Activated CD4-positive, alpha-beta T cell treated with anti-CD3 and anti-CD28 coated beads, Interleukin-2, amount 50 U/mL, for 16 hours (primary cell): ENCODE measurements at places on chromosomes 1 and 21.

- no peak for DNase-seq
These were observed 458.4 kb upstream of the LRRC7 start for GRCh38 chr1:69109277-69109676.

DNA sequence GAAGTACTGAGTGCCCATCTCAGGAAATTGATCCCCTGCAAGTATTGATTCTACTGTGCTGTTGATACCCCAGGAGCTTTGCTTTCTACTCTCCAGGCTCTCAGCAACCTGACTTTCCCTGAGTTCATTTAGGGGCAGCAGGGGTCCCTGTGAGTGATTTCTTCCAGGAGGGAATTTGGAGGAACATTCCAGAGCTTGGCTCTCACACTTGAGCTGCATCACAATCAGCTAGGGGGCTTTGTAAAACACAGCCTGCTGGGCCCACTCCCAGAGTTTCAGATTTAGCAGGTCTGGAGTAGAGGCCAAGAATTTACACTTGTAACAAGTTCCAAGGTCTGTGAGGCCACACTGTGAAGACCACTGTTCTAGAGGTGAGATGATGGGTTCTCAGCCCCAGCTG, 16.1 kb upstream of the ACTL8 start:
- DNase-seq: no peak

DNA sequence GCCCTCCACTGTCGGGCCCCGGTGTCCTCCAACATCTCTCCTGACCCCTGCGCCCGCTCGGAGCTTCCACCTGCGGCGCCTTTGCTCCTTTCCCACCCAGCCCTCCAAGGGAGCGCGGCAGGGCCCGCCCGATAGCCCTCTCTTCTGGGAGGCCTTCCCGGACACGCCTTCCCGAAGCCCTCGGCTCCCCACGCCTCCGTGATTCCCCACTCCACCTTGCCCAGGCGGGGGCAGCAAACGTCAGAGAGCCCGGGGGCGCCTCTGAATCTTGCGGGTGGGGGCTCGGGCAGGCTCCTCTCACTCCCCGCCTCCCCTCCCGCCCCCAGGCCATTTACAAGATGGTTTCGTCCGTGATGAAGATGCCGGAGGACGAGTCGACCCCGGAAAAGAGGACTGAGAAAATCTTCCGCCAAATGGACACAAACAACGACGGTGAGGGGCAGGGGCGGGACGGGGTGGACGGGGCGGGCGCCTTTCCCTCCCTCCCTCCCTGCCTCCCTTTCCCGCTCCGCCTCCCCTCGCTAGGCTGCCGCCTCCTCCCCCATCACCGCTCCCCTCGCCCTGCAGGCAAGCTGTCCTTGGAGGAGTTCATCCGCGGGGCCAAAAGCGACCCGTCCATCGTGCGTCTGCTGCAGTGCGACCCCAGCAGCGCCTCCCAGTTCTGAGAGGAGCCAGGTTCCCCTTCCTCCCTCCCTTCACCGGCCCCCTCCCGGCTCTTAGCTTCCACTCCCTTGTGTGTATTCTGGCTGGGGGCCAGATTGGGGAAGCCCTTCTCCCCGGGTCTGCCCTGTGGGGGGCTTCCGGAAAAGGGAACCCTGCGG, 7.1 kb downstream of the HPCA start:
- peak; percentile 10 for DNase-seq

DNA sequence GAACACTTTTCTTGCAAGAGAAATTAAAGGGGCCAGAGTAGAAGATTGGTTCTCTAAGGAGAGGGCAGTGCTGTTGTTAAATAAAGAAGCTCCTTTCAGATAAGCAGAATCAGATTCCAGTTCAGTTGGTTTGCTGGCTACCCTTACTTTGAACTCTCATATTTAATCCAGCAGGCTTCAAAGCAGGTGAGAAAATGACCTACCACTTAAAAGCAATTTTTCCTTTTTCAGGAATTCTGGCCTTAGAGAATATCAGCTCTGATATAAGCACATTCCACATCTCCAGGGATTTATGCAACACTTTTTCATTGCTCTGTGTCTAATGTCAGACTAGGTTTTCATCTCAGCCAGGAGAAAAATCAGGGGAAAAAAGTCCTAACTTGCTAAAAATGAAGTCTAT, 28.7 kb downstream of the WNT2B start:
- DNase-seq: no peak

GRCh38 chr1:178690496-178690895, 34.5 kb upstream of the RALGPS2 start:
- no peak for DNase-seq

- DNase-seq: no peak
These were observed 147.5 kb downstream of the TSEN15 start for GRCh38 chr1:184199036-184199435.

GRCh38 chr21:42160111-42160721, 58.7 kb upstream of the ABCG1 start:
- DNase-seq: no peak

- no peak for DNase-seq
These were observed 7.4 kb downstream of the SOX13 start for GRCh38 chr1:204080163-204080903.

- peak; percentile 39 for DNase-seq
These were observed 9.7 kb upstream of the SHCBP1L start for GRCh38 chr1:182962554-182963115.

- DNase-seq: no peak
These were observed 106.4 kb downstream of the TGFBR3 start for GRCh38 chr1:91779548-91780021.

DNA sequence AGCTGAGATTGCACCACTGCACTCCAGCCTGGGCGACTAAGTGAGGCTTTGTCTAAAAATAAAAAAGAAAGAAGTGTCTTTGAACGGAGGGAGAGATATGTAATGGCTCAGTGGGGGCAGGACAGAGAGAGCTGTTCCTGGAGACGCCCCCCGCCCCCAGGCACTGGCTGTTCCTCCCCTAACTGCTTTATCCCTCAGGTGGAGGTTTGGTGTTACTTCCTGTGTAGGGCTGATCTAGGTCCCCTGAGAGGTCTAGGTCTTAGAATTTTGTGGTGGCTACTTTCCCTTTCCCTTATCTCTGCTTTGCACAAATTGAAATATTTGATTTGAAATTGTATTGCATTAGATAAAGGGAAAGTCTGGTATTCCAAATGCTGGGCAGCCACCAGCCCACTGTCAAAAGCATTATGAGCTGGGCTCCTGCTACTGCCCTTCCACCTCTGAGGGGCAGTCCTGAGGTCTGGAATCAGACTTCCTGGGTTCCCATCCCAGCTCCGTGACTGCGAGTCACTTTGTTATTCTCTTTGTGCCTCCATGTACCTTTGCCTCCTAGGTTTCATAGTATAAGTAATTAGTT, 134.8 kb upstream of the KIF26B start:
- DNase-seq: no peak

DNA sequence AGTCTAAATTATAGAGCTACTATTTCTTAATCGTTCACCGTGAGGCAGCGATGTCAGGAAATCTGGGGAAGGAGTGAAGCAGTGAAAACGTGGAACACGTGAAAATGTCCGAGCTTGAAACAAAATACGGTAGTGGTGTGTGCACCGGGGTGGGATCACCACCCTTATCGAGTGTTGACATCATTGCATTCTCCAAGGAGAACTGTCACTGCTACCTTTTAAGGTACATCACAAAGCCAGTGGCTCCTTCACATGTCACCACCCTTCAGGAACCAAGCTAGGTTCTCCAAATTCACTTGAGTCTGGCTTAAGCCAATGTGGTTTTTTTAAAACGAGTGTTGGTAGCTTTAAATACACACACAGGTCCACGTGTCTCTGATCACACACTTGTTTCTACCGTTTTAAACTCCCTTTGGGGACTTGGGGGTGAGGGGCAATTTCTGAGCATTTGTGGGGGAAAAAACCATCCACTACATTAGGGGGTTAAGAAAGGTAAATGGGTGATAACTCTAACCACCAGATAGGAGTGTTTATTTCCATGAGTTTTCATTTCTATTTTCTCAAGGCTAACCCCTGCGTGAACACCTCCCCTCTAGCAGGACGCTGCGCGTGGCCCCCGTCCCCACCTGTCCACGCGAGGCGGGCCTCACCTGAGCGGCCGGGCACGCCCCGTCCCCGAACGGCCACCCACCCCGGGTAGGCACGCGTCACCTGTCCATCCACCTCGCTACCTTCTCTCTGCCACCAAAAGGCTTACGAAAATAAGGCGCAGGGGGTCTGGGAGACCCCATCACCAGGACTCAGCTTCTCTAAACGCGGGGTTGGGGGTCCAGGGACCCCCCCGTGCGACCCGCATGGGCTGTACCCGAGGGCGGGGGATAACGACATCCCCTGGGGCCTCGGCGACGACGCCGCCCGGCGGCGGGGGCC, 978 bp downstream of the PRDM15 start:
- peak; percentile 18 for DNase-seq

DNA sequence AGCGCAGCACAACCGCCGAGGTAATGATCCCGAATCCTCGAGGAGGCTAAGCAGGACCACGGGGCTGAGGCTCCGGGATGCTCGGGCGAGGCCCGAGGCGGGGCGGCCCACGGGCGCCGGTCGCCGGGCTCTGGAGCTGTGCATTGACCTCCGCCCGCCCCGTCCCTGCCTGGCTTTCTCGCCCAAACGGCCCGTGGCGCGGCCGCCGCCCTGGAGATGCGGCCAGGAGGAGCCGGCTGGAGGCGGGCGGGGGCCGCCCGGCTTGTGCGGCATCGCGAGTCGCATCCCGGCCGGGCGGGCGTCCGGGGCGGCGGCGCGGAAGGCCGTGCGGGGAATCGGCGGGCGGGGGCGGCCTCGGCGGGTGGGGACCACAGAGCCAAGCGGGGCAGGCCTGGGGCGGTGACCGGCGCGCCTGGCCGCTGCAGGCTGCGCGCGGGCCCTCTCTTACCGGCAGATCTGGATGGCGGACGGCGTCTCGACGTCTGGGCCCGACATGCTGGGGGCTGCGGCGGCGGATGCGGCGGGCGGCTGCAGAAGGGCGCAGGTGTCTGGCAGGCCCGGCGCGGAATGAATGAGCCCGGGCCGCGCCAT, 663 bp downstream of the ACOT7 start:
- DNase-seq: no peak

DNA sequence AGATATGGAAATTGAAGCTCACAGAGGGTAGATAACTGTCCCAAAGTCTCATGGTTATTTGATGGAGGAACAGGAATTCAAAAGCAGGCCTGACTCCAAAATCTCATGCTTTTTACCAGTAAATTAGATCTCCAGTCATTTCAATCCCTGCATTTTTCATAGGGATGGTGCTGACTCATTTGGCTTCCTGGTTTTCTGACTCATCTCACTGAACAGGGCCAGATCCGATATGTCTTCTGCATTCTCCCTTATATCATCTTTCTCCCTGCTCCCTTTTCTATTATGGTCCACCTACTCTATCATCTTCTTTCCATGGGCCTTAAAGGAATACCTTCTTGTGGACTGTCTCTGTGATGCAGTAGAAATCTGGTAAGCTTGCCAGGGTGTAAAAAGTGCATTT, 187.2 kb downstream of the FGGY start:
- DNase-seq: peak; percentile 41
